Lung microvascular endothelial cell (primary cell): ENCODE measurements at places on chromosomes 6 and 20.

DNA sequence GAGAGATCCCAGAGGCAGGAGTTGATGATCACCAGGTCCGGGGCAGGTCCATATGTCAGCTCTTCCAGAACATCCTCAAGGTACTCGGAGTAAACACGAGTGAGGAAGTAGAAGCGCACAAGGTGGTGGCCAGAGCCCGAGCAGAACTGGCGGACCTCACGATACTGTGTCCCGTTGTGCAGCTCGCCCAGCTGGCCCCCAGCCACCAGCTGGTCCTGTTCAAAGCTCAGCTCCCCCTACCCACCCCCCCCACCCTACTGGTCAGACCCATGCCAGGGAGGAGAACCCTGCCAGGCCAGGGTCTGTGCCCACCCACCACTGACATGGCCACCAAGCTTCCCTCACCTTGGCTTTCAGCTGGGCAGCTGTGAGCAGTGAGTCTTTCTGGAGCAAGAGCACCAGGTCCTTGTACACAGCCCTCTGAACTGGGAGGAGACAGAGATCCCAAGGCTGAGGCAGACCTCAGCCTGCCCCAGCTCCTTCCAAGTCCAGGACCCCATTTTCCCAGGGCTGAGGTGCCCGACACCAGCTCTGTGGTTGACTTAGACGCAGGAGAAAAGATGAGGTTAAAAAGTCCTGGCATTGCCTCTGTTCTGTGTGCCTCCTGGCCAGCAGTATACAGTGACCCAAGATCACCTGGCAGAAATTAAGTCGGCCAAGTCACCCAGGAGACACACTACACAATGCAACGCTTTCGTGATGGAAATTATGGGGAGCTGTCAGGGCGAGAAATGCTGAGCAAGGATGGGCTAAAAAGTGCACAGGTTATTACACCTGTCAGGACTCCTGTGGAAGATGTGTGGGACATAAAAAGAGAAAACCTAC is 1.4 kb downstream of the PCED1A start:
- no peak for DNase-seq

GRCh38 chr6:157152556-157152955 is 170.8 kb downstream of the TMEM242 start:
- DNase-seq = no peak

DNA sequence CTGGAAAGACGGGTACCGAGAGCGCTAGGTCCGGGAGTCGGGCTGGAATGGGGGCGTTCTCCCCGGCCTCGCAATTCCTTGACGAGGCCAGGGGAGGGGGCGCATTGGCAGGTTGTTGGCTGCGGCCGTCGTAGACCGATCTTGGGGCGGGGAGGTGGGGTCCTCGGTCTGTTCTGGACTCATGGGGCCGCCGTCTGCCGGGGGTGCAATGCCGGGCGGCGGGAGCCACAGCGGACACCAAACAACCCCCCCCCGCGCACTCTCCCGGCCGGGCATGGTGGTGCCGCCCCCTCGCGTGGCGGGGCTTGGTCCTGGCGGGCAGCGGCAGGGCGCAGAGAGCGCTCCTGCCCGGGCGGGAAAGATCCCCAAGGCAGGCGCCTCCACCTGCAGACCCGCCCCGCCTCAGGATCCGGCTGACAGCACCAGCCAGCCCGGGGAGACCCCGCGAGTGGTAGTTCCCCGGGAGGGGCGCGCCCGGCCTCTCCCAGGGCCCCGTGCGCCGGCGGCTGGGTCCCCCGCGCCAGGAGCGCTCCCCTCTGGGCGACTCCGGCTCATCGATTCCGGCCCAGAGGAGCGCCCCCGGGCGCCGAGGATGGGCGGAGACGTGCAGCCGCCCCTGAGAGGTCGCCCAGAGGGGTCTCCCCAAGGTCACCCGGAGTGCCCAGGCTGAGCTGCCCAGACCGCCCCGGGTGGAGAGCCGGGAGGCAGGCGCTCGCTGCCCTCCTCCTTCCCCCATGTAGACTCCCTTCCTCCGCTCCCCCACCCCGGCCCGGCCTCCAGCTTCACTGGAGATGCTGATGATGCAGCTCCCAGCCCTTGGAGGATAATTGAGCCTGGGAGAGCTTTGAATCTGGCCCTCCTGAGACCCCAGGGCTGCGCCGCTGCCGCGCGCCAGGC is 709 bp downstream of the PPP1R16B start:
- DNase-seq = peak; percentile 32

DNA sequence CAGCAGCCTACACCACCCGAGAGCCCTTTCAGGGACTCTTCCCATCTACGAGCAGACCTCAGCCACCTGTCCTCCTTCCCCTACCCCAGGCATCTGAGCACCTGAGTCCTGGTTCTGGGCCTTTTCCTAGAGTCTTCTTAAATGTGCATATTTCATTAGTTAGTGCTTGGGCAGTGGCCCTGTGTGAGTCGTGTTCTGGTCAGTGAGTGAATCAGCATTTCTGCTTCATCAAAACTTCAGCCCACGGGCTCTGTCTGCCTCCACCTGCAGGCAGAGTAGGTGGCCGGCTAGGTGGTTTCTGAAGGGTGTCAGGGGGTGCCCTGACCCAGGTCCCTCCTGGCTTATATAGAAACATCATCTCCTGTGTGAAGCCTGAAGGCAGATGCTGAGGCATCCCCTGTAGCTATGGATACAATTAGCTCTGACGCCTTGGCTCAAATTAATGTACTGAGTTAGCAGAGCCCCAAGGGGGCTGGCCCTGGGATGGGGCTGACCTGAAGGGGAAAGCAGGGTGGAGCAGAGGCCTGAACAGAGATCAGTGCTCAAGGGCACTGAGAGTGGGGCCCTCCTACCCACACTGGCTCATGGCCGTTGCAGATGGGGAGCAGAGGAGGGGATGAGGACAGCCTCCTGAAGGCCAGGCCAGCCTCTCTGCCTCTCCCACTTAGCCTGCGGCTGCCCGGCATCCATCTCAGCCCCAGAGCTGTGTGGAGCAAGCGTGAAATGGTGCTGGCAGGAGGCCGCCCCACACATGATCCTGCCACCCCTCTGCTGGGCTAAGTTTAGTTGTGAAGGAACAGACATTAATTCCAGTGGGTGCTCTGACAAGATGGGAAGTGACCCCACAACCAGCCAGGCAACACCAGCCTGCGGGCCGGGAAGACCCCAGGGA is 13.6 kb downstream of the IP6K3 start:
- no peak for DNase-seq

DNA sequence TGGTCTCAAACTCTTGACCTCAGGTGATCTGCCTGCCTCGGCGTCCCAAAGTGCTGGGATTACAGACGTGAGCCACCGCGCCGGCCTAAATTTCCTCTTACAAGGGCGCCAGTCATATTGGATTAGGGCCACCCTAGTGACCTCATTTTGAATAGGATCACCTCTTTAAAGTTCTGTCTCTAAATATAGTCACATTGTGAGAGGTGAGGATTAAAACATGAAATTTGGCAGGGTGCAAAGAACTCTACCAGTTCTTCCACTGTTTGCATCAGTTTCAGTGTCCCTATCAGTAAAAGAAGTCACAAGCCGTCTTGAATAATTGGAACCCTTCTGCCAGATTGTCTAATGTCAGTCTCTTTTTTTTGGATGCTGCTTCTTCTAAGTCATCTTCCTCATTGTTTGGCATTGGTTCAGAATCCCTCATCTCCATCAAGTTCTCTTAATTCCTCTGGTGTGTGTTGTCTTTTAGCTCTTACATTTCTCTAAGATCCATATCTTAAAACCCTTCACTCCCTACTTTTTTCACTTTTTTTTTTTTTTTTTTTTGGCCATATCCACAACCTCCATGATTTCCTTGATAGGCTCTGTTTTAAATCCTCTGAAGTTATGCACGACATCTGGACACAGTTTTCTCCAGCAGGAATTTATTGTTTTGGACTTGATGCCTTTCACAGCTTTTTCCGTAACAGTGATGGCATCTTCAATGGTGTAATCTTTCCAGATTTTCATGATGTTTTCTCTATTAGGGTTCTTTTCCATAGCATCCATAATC is 56.8 kb downstream of the NCOA3 start:
- no peak for DNase-seq

- DNase-seq = no peak
Measured at GRCh38 chr20:45336530-45337366, 11.5 kb downstream of the SDC4 start.

GRCh38 chr6:121965739-121966138 is 433.7 kb upstream of the HSF2 start:
- no peak for DNase-seq

GRCh38 chr6:79984261-79984660 is 20.2 kb upstream of the TTK start:
- no peak for DNase-seq

- peak; percentile 94 for DNase-seq
Measured at GRCh38 chr20:1503564-1504227, 12.5 kb upstream of the SIRPB2 start.

- no peak for DNase-seq
Measured at GRCh38 chr20:22944936-22945335, 90.2 kb upstream of the SSTR4 start.
